ENCODE measurements at places on chromosomes 4 and X.

DNA sequence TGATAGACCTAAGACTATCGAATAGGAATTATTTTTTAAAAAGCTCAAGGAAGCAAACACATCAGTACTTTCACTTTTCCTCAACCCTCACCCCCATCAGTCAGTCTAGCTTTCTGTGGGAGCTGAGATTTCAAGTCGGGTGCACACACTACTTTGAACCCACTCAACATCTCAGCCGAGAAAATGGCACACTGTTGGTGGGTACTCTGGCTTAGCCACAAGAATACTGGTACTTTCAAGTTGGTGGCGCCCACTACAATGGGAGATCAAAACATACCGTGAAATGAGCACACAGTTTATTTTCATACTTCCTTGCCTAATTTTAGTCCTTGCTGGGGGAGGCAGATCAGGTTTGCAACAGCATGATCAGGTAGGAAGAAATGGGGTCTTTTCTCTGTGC, 10.2 kb downstream of the CD40LG start:
- DNase-seq: no peak

- no peak for DNase-seq
These were observed 358.5 kb downstream of the SPOCK3 start for GRCh38 chr4:166875821-166876220.

GRCh38 chr4:54320826-54321685, 92.0 kb downstream of the PDGFRA start:
- no peak for DNase-seq

DNA sequence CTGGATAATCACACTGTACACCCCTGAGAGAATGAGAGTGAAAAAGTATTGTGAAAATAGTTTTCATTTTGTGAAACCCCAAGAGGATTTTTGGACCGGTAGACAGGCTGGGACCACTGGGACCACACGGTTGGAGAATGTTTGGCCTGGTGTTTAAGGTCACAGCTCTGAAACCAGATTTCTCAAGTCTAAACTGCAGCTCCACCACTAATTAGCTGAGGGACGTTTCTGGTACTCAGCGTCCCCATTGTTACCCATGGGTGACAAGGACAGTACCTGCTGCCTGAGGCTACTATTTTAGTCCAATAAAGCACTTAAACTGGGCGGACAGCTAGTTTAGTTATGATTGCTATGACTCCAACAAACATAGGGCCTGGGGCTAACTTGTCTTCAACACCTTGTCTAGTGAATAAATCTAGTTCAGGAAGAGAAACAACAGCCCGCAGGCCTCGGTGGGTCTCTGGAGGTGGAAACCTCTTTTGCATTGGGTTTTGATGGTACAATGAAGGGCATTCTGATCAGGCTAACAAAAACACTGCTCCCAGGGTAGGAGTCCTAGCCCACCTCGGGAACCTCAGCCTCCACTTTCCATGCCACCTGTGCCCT, 509 bp upstream of the USP11 start:
- no peak for DNase-seq

GRCh38 chrX:134431894-134432293, 28.1 kb upstream of the HPRT1 start:
- DNase-seq: no peak

GRCh38 chrX:78693012-78693411, 33.9 kb upstream of the RTL3 start:
- no peak for DNase-seq

DNA sequence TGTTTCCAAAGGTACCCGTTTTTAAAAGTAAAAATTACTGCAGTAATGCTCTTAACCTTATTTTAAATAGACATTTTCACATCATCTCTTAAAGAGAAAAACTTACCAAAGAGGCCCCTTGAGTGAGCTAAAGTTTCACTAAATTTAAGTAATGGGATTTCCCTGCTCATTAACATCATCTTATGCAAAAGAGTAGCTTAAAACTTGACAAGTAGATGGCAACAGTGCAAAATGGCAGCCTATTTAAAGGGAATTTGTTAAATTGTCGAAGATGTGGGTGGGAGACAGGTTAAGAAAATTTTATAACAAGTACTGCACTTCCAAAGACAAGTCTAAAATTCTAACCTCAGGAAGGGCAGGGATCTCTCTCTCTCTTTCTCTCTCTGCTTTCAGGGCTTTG, 271.7 kb upstream of the LDB2 start:
- no peak for DNase-seq

DNA sequence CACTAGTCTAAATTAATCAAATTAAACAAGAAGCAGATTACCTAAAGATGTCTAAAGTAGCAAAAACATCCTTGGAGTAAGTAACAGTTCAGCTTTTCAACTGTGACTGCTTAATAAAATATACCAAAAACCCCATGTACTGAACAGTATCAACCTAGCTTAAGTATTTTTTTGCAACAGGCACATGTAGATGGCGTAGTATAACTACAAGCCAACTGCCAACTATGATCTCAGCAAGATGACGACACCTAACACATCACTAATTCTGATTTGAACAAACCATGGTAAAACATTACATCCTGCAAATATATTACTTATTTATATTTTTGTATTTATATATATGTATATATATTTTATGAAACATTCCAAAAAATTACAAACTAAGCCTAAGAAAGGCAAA, 24.5 kb downstream of the DHX15 start:
- DNase-seq: no peak

DNA sequence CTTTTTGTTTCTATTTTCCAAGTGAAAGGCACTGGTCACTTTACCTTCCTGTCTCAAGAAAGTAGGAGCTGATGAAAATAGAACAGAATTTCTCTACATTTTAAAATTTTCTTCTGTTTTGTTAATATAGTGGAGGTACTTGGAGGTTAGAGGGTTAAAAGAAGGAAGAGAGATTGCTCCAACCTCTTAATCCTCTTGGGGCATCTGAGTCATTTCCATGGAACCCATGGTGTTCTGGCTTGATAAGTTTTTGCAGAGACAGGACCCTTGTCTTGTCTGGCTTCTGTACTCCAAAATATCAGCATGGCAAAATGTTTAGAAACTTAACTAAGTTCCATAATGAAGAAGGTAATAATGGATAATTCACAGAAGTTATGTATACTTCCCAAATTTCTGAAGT, 727.2 kb downstream of the C4orf33 start:
- no peak for DNase-seq

DNA sequence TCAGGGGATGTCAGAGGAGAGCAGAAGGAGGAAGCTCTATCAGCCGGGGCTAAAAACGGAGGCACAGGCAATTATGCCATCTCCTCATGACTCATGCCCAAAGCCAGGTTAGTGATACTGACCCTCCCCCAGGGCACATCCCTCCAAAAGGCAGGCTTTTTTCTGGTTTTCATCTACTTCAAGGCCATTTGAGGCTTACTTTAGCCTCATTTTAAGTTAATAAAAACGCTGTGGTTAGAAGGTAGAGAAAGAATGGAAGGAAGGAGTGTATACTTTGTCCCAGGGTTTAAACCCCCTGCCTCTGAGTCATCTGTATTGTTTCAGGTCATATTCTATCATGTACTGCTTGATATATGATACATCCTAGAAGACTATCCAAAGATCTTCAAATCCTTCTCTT, 89.7 kb upstream of the NDP start:
- DNase-seq: no peak

DNA sequence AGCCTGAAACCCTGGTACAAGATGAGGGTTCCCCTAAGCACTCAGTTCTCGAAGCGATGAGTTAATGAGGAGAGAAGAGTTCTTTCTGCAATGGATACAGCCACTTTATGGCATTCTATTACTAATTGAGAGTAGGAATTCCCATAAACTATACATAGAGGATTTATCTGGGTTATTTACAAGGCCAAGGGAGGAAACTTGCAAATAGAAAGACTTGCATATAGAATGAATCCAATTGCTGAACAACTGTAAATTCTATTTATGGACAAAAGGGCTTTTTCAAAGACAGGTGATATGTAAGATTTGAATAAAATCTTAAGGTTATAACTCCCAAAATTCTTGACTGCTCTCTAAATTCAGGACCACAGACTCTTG, 182.2 kb downstream of the PPARGC1A start:
- DNase-seq: no peak

DNA sequence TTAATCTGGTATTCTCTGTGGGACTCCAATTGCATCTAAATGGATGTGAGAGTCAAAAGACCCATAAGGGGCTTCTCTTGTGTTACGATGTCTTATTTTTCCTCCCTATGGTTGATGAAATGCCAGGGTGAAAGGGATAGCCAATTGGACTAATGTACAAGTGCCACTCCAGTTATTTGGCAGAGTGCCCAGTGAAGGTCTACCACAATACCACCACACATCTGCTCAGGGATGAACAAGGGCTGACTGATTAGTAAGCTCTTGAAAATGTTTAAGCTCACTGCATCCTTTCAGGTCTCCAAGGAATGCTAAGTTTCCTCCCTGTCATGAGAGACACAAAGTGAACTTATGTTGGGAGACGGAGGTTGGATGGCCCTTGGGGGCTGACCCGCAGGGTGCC, 57.8 kb downstream of the HEPH start:
- no peak for DNase-seq

DNA sequence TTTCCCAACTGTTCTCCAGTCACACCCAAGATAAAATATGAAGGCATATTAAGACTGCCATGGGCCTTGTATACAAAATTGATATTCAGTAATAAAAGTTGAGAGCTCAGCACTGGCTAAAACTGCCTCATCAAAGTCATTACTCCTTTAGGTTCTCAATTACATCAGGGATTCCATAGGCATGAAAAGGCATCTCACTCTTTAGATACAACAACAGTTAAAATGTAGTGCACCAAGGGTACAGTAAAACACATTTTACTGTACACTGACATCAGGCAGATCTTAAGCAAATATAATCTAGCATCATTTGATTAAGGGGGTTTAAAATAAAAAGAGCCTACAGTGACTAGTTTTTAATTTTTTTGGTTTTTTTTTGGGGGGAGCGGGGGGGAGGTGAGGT, 107.7 kb downstream of the PPP3CA start:
- no peak for DNase-seq

DNA sequence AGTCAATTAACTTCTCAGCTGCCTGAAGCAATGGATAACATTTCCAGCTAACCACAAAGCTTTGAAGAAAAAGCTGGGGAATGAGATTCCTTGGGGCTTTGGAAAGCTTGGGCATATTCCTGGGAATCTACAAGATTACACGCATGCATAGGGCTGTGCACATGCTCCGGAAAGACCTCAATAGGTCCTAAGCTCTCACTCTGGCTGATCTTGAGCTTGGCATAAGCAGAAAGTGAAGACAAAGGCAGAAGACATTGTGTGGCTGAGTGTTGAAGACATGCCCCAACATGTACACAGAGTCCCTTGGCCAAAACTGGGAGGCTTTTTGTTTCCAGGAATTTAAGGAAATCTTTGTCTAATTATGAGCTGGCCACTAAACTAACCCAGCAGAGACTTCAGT, 31.2 kb downstream of the ATG4A start:
- no peak for DNase-seq

GRCh38 chr4:3305610-3306371, 13.0 kb downstream of the RGS12 start:
- DNase-seq: no peak

DNA sequence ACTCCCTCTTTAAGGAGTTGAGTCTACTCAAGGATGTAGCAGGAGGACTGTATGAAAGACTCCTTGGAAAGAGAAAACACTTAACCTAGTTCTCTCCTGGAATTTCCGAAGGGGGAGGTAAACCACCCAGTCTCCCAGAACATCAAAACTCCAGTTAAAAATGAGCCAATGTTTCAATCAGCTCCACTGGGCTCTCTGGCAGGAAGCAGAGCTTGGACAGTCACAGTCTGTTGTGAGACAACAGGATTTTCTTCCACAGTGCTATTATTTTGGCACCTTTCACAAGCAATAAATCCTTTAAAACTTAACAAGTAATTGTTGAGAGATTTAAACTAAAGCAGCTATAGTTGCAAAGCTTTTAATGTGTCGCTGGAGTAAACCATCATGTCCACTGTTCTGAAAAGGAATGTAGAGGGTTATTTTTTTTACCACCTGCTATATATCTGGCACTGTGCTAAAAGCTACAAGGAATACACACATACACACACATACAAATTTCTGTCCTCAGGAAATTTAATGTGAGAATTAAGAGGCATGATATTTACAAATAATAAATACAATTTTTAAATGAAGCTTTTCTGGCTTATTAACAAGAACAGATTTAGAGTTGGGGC, 229.2 kb upstream of the INTU start:
- DNase-seq: no peak

- no peak for DNase-seq
These were observed 78.5 kb downstream of the PRDM5 start for GRCh38 chr4:120843849-120844527.

DNA sequence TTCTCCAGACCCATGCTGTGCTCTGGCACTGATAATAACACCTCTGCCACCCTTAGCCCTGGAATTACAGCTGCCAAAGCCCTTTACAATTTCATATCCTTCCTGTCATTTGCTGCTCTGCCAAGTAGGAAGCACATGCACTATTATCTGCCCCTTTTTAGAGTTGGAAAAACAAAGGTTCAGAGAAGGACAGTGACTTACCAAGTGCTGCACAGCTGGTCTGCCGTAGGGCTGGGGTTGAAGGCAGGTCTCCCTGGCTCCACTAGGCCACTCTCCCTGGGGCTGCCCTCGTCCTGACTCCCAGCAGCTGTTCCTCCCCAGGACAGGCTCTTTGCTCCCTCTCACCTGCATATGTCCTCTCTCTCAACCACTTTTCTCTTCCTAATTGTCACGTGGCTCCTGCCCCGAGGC, 73.4 kb downstream of the ANAPC4 start:
- DNase-seq: no peak

- no peak for DNase-seq
These were observed 691.5 kb upstream of the HTR2C start for GRCh38 chrX:113892401-113892800.

GRCh38 chrX:1483843-1484637, 31.3 kb upstream of the ASMTL start:
- DNase-seq: no peak

DNA sequence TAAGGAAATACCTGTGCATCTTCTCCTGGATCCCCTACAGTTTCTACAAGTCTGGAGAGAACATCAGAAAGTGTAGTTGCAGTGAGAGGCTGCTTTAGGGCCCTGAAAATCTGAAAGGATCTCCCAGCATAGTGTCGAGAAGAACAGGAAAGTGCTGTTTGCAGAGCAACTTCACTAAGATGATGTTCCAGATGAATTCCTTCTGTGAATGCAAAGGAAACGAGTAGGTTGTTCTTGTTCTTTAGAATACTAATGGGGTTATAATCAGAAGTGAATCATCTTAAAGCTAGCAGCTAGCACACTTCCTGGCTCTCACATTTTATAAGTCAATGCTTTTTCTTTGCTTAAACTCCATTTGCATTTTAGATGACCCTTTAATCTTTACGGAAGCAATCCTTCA, 53.7 kb downstream of the ZAR1 start:
- DNase-seq: no peak

DNA sequence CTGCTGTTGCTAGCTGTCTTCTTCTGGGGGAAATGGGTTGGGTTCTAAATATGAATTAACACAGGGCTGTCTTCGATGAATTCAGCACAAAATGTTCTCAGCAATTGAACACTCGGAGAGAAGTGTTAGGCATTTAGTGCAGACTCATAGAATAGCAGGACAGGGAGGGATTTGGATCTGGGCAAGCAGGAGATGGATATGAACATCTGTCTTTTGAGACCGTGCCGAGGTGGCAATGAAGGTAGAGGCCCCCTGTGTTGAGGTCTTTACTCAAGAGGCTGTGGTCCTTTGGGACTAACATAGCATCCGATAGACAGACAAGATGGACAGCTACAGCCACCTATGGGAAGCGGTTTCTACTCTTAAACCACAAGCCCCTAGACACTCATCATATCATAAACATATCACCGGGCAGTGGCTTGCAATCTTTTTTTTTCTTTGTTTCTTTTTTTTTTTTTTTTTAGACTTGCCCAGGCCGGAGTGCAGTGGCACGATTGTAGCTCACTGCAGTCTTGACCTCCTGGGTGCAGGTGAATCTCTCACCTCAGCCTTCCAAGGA, 6.7 kb downstream of the CD99 start:
- DNase-seq: no peak

All from cortex of kidney (tissue), 1 donor.